ENCODE measurements at places on chromosomes 5 and 9.
A peak's percentile ranks its signal among the peaks of the same experiment; 100 is the strongest.

GRCh38 chr5:116572350-116573278 lies 2.0 kb downstream of the SEMA6A start:
- peak; percentile 15 for DNase-seq

- no peak for DNase-seq
Observed at GRCh38 chr9:122251351-122251750, 13.3 kb downstream of the RBM18 start.

- DNase-seq = no peak
Observed at GRCh38 chr9:120562861-120563443, 17.0 kb downstream of the CDK5RAP2 start.

GRCh38 chr5:26877154-26877553 lies 161.2 kb downstream of the CDH9 start:
- no peak for DNase-seq

DNA sequence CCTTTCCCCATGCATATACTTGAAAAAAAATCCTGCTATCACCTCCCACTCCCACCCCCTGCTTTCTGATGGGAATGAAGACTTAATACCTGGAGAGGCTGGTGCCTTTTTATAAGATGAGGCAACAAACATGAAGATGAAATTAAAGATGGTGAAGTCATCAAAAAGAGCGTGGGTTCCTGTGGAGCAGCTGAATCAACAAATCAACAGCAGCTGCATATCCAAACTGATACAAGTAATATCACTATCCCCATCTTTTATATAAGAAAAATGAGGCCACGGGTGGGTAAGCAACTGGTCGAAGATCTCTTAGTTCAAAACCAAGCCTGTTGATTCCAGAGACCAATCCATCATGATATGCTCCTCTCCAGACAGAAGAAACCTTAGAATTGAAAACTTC lies 268.5 kb downstream of the ENC1 start:
- DNase-seq = no peak

All from fibroblast of skin of back (primary cell).